CD8-positive, alpha-beta memory T cell (primary cell): ENCODE measurements at places on chromosomes 7 and 10. TPM values are rescaled to one million over a fixed set of nuclear protein-coding genes. Genes with fewer than 3 reads are reported as not detected.

Gene JAKMIP3
- total RNA-seq, result 0.09 TPM

Gene SPDYE1
- total RNA-seq, result not detected

Gene GLI3
- 0.44 TPM for total RNA-seq

Gene C10orf62
- total RNA-seq, result not detected

Gene ZNF316
- total RNA-seq, result 26.5 TPM

Gene CRYGN
- not detected for total RNA-seq

Gene ZNF735
- not detected for total RNA-seq

Gene CFTR
- not detected for total RNA-seq

Gene CALML5
- not detected for total RNA-seq

Gene PVRIG
- total RNA-seq, result 23.9 TPM

Gene EN2
- not detected for total RNA-seq

Gene ACBD7
- total RNA-seq, result 0.80 TPM

Gene PIP
- total RNA-seq, result not detected

Gene STN1
- total RNA-seq, result 24.5 TPM

Gene TCTN3
- total RNA-seq, result 32.1 TPM
